Activated CD4-positive, alpha-beta T cell treated with anti-CD3 and anti-CD28 coated beads, Interleukin-2, amount 50 U/mL, for 48 hours (primary cell): ENCODE measurements at places on chromosomes 3 and 15.
A peak's percentile ranks its signal among the peaks of the same experiment; 100 is the strongest.

GRCh38 chr3:193998123-193998448, 137.9 kb upstream of the HES1 start:
- no peak for DNase-seq

- DNase-seq: peak; percentile 45
These were observed 25.1 kb downstream of the SHISA5 start for GRCh38 chr3:48478626-48479555.

- no peak for DNase-seq
These were observed 116.3 kb downstream of the TMCO5A start for GRCh38 chr15:38050529-38051448.

DNA sequence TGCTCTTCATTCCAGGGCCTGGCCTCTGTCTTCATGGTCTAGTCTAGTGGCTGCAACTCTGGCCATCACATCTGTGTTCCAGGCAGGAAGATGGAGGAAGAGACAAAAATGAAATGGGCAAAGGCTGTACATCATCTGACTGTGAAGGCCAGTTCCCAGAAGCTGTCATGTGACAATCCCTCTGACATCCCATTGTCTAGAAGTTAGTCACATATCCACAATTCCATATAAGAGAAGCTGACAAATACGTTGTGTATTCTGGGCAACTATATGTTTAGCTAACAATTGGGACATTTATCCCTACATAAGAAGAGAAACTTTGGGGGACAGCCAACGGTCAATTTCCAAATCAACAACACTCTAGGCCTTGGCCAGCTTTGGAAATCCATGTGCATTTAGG, 34.5 kb upstream of the C3orf70 start:
- no peak for DNase-seq

DNA sequence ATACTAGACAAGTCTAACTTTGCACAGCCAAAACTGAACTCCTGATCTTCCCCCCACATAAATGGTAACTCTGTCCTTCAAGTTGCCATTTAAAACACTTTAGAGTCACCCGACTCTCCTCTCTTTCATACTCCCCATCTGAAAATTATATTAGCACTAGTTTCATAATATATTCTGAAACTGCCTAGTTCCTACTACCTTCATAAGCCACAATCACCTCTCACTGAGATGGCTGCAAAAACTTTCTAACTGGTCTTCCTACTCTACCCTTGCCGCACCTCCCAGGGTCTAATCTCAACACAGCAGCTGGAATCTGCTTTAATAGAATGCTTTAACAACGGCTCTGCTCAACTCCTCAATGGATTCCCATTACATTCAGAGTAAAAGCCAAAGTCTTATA, 55.0 kb downstream of the GLB1 start:
- no peak for DNase-seq

DNA sequence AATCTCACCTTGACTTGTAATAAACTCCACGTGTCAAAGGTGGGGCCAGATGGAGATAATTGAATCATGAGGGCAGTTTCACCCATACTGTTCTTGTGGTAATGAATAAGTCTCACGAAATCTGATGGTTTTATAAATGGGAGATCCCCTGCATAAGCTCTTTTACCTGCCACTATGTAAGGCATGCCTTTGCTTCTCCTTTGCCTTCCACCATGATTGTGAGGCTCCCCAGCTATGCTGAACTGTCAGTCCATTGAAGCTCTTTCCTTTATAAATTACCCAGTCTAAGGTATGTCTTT, 45.5 kb downstream of the SUCNR1 start:
- no peak for DNase-seq

DNA sequence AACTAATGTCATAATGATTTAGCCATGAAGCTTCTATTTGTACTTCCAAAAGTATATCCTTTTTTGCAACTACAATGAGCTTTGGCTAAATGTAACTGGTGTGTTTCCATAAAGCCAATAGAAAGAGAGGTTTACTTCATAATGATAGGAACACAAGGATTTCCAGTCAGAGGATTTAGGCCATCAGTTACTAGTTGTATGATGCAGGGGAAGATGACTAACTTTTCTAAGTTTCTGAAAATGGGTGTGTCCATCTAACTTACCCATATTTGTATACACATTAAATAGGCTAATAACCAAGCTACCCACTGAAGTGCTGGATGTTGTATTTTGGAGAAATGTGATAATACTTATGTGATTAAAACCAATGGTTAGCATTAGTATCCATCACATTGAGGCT, 55.7 kb downstream of the SLC4A7 start:
- DNase-seq: no peak

DNA sequence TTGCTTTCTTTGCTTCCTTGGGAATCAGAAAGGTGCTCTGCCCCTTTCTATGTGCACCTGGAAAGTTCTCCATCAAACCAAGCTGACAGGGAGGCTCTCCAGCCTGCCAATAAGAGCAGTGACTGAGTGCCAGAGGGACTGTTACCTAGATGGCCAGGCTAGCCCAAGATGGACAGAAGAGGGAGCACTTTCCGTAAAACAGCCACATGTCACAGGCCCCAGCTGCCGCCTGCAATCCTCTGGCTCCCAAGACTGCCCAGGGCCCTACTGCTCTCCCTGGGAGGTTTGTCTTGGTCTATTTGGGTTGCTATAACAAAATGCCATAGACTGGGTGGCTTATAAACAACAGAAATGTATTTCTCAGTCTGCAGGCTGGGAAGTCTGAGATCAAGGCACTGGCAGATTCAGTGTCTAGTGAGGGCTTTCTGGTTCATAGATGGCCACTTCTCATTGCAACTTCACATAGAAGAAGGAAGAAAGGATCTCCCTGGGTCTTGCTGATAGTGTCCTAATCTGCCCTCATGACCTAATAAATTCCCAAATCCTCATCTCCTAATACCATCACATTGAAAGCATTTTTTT, 72.3 kb downstream of the TAMM41 start:
- no peak for DNase-seq

DNA sequence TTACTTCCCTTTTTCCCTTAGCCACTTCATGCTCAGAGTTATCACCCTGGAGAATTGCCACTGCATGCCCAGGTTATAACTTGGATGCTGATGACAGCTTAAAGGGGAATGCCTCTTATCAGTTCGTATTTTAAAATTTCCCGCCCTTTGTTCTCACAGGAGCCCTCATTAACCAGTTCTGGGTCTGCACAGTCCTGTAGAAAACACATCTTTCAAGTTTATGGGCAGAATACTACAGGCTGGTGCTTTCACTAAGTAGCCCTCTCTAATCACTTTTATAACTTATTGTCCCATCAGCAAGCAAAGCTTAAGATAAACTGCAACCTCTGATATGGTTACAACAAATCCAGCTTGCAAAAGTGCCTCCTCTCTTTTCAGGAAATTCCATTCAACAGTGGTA, 587.3 kb upstream of the UBE2E2 start:
- DNase-seq: no peak

GRCh38 chr15:22903961-22904534, 65.6 kb downstream of the NIPA2 start:
- no peak for DNase-seq

GRCh38 chr3:103511891-103512290, 1077.1 kb downstream of the ZPLD1 start:
- no peak for DNase-seq

GRCh38 chr15:75926931-75927330, 23.3 kb downstream of the FBXO22 start:
- DNase-seq: no peak

DNA sequence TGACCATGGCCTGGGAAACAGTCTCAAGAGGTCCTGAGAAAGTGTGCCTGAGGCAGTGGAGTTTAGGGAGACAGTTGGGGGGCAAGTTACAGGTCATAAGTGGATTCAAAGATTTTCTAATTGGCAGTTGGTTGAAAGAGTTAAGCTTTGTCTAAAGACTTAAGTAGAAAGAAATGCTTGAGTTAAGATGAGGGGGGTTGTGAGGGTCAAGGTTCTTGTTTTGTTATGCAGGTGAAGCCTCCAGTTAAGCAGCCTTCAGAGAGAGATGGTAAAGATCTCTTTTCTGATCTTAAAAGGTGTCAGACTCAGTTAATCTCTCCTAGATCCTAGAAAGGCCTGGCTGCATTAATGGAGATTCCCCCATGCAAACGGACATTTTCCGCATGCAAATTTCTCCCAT, 356.3 kb upstream of the C2CD4B start:
- DNase-seq: no peak

DNA sequence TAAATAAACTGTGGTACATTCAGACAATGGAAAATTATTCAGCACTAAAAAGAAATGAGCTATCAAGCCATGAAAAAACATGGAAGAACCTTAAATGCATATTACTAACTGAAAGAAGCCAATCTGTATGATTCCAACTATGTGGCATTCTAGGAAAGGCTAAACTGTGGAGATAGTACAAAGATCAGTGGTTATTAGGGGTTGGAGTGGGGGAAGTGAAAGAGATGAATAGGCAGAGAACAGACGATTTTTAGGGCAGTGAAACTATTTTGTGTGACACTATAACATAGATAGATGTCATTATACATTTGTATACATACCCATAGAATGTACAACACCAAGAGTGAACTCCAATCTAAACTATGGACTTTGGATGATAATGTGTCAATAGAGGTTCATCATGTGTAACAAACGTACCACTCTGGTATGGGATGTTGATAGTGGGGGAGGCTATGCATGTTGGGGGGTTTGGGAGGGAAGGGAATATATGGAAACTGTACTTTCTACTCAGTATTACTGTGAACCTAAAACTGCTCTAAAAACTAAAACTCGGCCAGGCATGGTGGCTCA, 29.0 kb downstream of the RAB27A start:
- DNase-seq: no peak

DNA sequence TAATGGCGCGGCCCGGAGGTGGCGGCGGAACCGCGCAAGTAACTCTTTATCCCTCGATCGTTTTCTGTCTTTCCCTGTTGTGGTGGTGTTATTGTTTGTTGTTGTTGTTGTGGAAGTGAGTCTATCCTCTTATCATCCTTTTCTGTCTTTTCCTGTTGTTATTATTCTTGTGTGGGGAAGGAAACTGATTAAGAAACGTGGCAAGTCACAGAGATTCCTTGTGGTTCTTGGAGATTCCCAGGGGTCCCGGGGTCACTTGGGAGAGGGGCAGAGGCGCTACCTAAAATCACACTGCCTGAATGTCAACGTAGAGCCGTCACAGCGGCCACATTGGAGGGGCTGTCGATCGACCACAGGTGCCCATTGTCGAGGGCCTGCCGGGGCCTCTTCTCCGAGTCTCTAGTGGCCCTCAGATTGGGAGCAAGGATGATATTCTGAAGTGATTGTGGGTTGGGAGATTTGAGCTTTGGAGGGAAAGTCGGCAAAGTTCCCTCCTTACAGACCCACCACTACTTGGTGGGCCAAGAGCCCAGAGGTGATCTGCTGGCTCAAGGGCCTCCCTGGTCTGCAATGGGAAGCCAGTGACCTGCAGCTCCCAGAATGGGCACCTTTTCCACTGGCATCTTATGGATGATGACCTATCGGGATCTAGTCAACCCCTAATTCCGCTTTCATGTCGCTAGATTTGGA, 790 bp downstream of the PARP14 start:
- peak; percentile 12 for DNase-seq
